MCF 10A (cell line): ENCODE measurements at places on chromosomes 1 and 21.

- DNase-seq: no peak
Measured at GRCh38 chr1:162179121-162179520, 109.6 kb downstream of the NOS1AP start.

- peak; percentile 41 for DNase-seq
Measured at GRCh38 chr1:167566766-167567165, 13.2 kb upstream of the CREG1 start.

- DNase-seq: no peak
Measured at GRCh38 chr1:209134001-209134400, 449.5 kb upstream of the CAMK1G start.

DNA sequence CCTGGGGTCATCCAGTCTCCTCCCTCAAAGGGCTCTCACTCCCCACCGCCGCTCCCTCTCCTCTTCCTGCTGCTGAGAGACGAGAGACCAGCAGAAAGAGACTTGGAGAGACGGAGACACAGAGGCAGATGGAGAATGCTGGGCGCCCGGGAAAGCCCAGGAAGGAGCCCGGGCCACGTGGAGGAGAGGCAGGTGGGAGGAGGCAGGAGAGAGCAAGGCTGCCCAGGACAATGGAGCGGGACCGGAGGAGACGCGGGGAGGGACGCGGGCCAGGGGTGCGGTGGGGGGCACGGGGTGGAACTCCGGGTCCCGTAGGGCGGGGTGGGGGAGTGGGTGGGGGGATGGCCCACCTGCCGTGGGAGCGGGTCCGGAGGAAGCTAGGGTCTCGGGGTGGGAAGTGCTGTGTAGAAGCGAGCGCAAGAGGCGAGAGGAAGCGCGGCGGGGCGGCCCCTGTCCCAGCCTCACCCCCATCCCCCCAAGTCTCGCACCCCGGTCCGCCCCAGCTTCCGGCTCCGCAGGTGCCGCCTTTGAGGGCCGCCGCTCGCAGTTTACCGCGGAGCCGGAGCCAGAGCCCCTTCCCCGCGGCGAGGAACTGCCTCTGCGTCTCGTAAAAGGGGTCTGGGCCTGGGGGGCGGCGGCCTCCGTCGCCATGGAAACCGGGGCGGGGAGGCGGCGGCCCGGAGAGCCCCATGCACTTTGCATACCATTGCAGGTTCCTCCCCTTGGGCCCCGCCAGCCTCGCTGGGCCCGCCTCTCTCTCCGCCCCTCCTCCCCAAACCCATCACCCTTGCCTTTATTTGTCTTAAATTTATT is 11.7 kb upstream of the EPHA2 start:
- DNase-seq: peak; percentile 45

GRCh38 chr1:156658496-156658895 is 16.6 kb downstream of the BCAN start:
- DNase-seq: no peak

GRCh38 chr1:206878456-206878855 is 13.0 kb downstream of the IL20 start:
- DNase-seq: no peak

DNA sequence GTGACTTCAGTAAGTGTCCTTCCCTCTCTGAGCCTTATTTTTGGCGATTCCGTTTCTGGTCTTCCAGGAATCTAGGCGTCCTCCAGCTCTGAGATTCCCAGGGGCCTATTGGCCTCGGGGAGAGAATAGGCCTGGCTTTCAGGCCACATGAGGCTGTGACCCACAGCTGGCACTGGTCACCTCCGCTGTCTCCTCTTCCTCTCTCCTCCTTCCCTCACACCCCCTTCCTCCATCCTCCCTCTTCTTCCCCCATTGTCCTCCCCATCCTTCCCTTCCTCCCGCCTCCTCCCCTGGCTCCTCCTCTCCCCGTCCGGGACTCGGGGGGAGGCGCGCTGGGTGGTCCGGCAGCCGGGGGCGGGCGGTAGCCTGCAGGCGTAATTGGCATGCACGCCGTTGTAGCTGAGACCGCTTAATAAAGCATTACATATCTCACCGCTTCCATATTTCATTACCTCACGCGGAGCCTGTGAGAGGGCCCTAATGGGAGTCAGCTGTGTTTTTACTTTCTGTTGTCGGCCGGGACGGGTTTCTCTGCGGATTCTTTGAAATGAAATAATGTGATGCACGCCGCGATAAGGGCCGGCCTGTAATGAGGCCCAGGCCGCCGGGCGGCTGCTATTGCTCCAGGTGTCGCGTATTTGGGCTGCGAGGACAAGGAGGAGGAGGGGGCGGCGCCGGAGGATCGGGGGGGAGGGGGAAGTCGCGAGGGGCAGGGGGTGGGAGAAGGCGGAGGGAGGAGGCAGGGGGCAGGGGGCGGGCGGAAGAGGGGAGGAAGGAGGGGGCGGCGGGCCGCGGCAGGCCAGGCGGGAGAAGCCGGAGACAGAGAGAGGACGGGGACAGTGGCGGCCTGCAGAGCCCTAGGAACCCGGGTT is 95.3 kb downstream of the FOXD2 start:
- DNase-seq: no peak

GRCh38 chr1:114547076-114547475 is 34.3 kb downstream of the BCAS2 start:
- DNase-seq: no peak

DNA sequence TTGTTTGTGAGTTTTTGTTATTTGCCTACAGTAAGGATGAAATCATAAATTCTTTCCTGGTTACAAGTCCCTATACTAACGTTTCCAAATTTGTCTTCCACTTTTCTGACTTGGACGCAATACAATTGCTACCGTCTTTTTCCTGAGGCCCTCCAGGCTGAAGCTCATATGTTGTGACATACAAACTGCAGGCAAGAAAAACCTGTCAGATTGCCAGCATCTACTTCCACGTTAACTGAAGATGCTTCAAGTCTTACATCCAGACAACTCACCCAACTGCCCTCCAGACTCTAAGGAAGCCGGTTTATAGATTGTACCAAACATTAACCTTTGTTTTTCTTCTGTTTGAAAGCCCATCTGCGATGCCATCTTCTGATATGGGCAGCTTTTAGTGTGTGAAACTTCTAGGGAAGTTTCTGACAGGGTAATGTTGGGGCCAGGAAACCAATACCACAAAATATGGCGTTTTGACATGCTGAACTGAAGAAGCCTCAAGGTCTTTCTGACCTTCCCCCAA is 21.4 kb upstream of the RNF11 start:
- DNase-seq: peak; percentile 35

DNA sequence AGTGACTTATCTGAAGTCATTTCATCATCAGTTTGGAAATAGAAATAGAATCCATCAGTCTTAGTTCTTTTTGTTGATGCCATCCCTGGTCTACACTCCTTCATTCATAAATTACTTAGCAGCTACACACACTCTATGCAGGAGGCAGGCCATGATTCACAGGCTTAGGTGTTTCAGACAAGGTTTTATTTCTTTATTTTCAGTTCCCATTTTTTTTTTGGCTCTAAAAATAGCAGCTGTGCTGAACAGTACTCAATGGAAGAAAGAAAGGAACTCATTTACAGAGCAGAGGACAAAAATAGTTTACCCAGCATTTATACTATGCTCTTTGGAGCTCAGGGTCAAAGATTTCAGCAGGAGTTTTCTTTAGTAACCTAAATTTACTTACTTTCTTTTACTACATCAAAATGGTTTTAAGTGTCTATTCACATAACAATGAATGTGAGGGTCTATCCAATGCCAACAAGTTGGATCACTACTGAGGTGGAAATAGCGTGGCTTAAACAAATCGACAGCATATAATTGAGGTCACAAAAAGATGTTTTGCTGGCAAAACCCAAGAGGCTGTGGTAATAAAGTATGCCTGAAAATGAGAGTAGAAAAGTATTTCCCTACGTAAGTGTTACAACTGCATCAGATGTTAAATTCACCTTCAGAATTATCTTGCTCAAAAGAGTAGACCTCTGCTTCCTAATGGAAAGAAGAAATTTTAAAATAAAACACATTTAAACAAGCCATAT is 7.7 kb downstream of the KRTAP19-8 start:
- no peak for DNase-seq

- no peak for DNase-seq
Measured at GRCh38 chr1:248187363-248187762, 9.7 kb upstream of the OR2M3 start.
